Fibroblast of skin of left biceps (primary cell): ENCODE measurements at places on chromosomes 11 and 22.

- no peak for DNase-seq
Observed at GRCh38 chr11:70630816-70631623, 232.7 kb downstream of the CTTN start.

- DNase-seq = no peak
Observed at GRCh38 chr22:36435516-36436415, 45.7 kb downstream of the TXN2 start.

GRCh38 chr22:48451891-48452290 lies 1375.8 kb downstream of the BRD1 start:
- DNase-seq = no peak

DNA sequence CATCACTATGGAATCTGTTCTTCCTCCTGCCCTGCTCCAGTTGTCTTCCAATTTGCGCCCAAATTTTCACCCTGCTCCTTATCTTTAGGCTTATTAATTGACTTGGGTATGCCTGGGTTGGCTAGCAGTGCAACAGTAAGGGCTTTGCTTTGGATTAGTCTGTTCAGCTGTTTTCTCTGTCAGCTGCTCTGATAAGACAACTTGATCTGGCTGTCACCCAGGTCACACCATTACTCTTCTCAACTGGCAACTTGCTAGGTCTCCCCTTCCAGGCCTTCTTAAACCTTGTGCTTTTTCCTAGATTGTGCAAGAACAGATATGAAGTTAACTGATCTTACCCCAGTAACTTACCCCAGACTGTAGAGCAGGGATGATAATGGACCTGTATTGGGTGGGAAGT lies 357.8 kb upstream of the LARGE1 start:
- DNase-seq = no peak

GRCh38 chr11:117823294-117823945 lies 1.1 kb downstream of the FXYD2 start:
- no peak for DNase-seq

DNA sequence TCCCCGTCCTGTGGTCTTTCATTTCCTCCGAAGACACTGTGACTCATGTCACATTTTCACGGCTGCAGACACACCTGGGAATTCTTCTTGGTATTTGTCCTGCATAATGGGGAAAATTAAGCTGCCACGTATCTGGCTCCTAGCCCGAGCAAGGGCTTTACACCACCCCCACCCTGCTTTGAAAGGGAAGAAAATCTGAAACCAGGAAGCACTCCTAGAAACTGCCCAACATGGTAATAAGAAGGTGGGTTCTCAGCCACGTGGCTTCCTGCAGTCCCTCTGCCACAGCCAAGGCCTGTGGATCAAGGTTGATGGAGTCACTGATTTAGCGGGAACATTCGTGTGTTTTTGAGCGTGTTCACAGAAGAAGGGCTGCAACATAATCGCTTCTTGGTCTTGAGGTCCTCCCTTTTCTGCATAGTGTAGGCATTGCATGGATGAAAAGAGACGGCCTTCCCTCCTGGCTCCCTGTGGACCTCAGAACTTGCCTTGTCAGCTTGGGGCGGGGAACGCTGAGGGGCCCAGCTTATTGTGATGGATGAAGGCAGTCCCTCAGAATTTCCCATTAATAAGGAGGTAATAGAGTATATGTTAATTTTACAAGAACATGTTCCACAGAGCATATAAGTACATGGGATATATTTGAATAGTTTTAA lies 292.0 kb downstream of the NTM start:
- no peak for DNase-seq

- DNase-seq = no peak
Observed at GRCh38 chr22:37690901-37691504, 4.9 kb downstream of the NOL12 start.

- DNase-seq = no peak
Observed at GRCh38 chr22:50599816-50600455, 657 bp upstream of the MAPK8IP2 start.

GRCh38 chr11:17293311-17293710 lies 16.8 kb downstream of the NUCB2 start:
- DNase-seq = no peak
